T-cell (primary cell): ENCODE measurements at places on chromosomes 6 and 20. TPM values are rescaled to one million over a fixed set of nuclear protein-coding genes. Genes with fewer than 3 reads are reported as not detected.

DNA sequence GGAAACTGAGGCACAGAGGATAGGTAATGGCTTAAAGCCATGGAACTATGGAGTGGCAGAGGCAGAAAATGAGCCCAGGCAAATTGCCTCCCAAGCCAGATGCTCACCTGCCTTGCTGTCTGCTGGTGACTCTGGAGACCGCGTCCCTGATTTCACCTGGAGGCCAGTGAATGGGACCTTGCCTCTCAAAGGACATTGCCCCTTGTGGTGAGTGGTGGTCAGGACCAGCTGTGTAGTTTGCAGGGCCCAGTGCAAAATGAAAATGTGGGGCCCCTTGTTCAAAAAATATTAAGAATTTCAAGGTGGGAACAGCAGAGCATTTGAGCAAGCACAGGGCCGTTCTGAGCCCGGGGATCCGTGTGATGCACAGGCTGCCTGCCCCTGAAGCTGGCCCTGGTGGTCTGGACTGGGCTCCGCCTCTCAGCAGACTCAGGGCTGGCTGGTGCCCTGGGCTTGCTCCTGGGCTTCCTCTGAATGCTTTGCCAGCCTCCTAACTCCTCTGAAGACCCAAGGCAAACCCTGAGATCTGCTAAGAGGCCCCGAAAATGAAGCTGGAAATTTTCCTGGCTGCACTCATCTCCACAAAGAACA lies 19.8 kb upstream of the KCNG1 start:
- H3K4me1 ChIP-seq, result no peaks in the 10 kb centered on the region

- peak overlapping the region; percentile 5 for H3K27ac ChIP-seq
- H3K4me1 ChIP-seq, result no peaks in the 10 kb centered on the region
- H3K27me3 ChIP-seq, result no peaks in the 10 kb centered on the region
Observed at GRCh38 chr6:31681135-31681671, 336 bp upstream of the LY6G5C start.

The SPTLC3 gene
- total RNA-seq, result 0.56 TPM

- H3K4me1 ChIP-seq, result peaks cover 61% of the 10 kb centered on the region
- peaks cover 7% of the 10 kb centered on the region for H3K36me3 ChIP-seq
- no peaks in the 10 kb centered on the region for H3K27me3 ChIP-seq
- H3K4me3 ChIP-seq, result no peak overlapping the region
- no peak for DNase-seq
Observed at GRCh38 chr20:2108987-2109386, 7.4 kb downstream of the STK35 start.

DNA sequence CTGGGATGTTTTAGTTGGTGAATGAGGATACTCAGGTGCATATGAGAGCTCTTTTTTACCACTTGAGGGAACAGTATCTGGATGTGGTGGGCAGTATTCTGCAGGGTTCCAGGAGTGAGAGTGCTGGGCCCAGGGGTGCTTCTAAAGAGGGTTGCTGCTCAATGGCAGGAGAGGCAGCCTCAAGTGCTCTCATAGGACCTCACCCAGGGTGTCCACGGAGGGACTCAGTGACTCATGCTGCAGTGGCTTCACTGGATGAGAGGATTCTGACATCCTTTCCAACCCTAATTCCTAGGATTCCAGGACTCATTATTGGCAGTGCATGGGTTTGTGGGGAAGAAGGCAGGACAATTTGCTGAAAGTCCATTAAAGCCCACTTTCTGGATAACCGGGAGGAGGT lies 176.6 kb upstream of the FERMT1 start:
- H3K27me3 ChIP-seq, result no peaks in the 10 kb centered on the region
- H3K36me3 ChIP-seq, result no peaks in the 10 kb centered on the region
- no peak overlapping the region for H3K27ac ChIP-seq
- H3K4me3 ChIP-seq, result no peak overlapping the region
- DNase-seq, result no peak

The TRIM26 gene
- 57.4 TPM for total RNA-seq

- no peak overlapping the region for H3K27ac ChIP-seq
- H3K36me3 ChIP-seq, result peaks cover 14% of the 10 kb centered on the region
- H3K4me1 ChIP-seq, result no peaks in the 10 kb centered on the region
Observed at GRCh38 chr6:158591134-158591809, 31.4 kb downstream of the TMEM181 start.

GRCh38 chr20:49965781-49966305 lies 16.9 kb upstream of the SNAI1 start:
- H3K4me1 ChIP-seq, result no peaks in the 10 kb centered on the region
- no peaks in the 10 kb centered on the region for H3K27me3 ChIP-seq
- no peaks in the 10 kb centered on the region for H3K36me3 ChIP-seq
- DNase-seq, result no peak
- H3K4me3 ChIP-seq, result no peak overlapping the region

GRCh38 chr6:10395704-10396546 lies 18.9 kb downstream of the TFAP2A start:
- no peaks in the 10 kb centered on the region for H3K36me3 ChIP-seq
- no peak for DNase-seq
- H3K4me1 ChIP-seq, result no peaks in the 10 kb centered on the region
- H3K27me3 ChIP-seq, result peaks cover 40% of the 10 kb centered on the region
- no peak overlapping the region for H3K4me3 ChIP-seq
- no peak overlapping the region for H3K27ac ChIP-seq

- peak overlapping the region; percentile 96 for H3K4me3 ChIP-seq
- H3K36me3 ChIP-seq, result peaks cover 18% of the 10 kb centered on the region
- H3K27ac ChIP-seq, result no peak overlapping the region
- no peak for DNase-seq
Observed at GRCh38 chr6:28251661-28252008, 434 bp downstream of the ZKSCAN4 start.

The ADGRF5 gene
- total RNA-seq, result 0.07 TPM

DNA sequence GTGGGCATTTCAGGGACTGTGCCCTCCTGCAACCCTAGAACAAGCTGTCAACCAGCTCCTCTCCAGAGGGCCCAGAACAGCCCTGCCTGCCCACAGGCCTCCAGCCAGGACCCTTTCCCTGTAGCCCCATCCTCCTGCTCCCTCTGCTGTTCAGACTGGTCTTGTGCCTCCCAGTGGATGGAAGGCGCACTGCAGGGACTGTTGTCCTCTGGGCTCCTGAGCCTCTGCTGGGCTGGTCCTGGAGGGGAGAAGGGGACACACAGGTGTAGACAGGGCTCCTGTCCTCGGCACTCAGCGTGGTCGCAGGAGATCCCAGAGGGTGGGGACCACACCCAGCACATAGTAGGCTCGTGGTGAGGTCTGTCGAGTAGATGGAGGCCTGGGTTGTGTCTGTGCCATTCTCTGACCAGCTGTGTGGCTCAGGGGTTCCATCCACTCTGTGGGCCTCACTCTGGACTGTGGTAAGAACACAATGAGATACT lies 11.5 kb downstream of the ITPR3 start:
- no peaks in the 10 kb centered on the region for H3K27me3 ChIP-seq
- no peak overlapping the region for H3K4me3 ChIP-seq
- peak; percentile 58 for DNase-seq
- H3K4me1 ChIP-seq, result peaks cover 66% of the 10 kb centered on the region
- peaks cover 8% of the 10 kb centered on the region for H3K36me3 ChIP-seq

The SCAF8 gene
- 53.1 TPM for total RNA-seq

The MEP1A gene
- total RNA-seq, result not detected

The SLC26A8 gene
- not detected for total RNA-seq

DNA sequence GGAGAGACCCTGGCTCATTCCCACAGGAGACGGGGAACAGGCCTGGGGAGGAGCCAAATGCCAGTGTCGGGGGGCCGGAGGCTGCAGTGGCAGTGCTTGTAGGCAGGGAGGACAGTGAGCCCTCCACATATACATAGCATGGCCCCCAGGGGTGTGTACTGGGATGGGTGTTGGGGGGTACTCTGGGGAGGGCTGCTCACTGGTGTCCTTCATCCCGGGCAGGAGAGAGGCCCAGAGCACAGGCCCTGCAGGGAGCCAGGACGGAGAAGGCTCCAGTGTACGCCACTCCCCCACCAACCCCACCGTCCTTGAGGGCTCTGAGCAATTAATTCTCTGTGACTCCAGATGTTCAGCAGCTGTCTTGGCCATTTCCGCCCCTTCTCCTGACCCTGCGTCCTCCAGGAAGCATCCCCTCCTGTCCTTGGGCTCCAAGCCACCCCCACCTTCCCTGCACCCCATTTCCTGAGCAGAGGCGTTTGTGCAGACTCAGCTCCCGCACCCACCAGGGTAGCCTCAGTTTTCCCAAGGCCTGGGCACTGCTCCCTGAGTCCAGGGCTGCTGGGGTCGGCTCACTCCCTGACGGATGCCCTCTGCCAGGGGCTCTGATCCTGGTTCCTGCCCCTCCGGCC lies 3.4 kb upstream of the ABHD16B start:
- H3K27ac ChIP-seq, result no peak overlapping the region
- no peaks in the 10 kb centered on the region for H3K27me3 ChIP-seq
- no peak overlapping the region for H3K4me3 ChIP-seq
- peaks cover 7% of the 10 kb centered on the region for H3K36me3 ChIP-seq
- H3K4me1 ChIP-seq, result peaks cover 42% of the 10 kb centered on the region

The CLIC1 gene
- 100 TPM for total RNA-seq

The C6orf15 gene
- total RNA-seq, result not detected

- no peaks in the 10 kb centered on the region for H3K4me1 ChIP-seq
- no peak overlapping the region for H3K4me3 ChIP-seq
- H3K27me3 ChIP-seq, result no peaks in the 10 kb centered on the region
- no peak overlapping the region for H3K27ac ChIP-seq
Observed at GRCh38 chr20:16299897-16300296, 273.4 kb downstream of the KIF16B start.

DNA sequence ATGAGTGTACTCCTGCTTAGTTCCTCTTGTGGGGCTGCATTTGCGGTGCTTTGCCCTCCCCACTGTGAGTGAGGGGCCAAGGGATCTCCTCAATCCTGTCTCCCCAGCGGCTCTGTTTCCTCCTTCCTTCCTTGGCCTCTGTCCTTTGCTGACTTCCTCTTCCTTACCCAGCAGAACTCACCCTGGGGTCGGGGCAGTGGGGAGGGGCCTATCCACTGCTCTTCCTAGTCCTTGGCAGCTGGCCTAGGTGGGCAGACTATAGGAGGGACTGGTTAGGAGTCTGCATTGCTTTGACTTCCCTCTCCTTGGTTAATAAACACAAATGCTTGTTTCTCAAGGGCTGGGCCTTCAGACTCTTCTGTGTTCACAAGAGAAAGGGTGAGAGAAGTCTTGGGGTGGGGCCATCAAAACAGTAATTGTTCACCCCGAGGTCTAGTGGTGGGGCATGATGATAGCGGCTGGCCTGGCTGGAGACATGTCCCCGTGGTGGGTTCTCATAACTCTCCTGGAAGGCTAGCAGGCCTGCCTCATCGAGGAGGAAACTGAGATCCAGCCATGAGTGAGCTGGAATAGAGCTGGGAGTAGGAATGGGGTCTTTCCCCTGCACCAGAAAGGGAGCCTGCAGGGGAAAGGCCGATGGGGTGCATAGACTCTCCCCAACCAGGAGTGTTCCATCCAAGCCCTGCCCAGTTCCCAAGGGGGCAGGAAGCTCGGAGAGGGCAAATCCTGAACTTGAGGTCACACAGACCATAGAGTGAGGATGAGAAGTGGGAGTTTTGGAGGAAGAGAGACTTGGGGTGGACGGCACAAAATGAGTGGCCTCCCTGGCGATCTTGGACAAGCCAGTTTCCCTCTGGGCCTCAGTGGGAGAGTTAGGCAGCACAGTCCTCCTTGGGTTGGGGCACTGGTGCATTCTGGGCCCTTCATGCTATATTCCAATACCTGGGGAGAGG lies 12.7 kb downstream of the FAM110A start:
- peaks cover 22% of the 10 kb centered on the region for H3K4me1 ChIP-seq
- H3K27me3 ChIP-seq, result peaks cover 3% of the 10 kb centered on the region
- peak overlapping the region; percentile 65 for H3K27ac ChIP-seq
- H3K36me3 ChIP-seq, result no peaks in the 10 kb centered on the region
- H3K4me3 ChIP-seq, result peak overlapping the region; percentile 78

- H3K4me3 ChIP-seq, result no peak overlapping the region
- peaks cover 3% of the 10 kb centered on the region for H3K4me1 ChIP-seq
Observed at GRCh38 chr6:42551217-42551616, 12.6 kb upstream of the UBR2 start.

- H3K27ac ChIP-seq, result no peak overlapping the region
- no peak for DNase-seq
- no peaks in the 10 kb centered on the region for H3K4me1 ChIP-seq
- no peaks in the 10 kb centered on the region for H3K27me3 ChIP-seq
- H3K4me3 ChIP-seq, result no peak overlapping the region
- no peaks in the 10 kb centered on the region for H3K36me3 ChIP-seq
Observed at GRCh38 chr6:108453601-108454185, 107.0 kb upstream of the FOXO3 start.

GRCh38 chr20:24095756-24096155 lies 107.2 kb upstream of the GGTLC1 start:
- H3K27me3 ChIP-seq, result peaks cover 4% of the 10 kb centered on the region
- no peaks in the 10 kb centered on the region for H3K36me3 ChIP-seq
- no peaks in the 10 kb centered on the region for H3K4me1 ChIP-seq
- H3K27ac ChIP-seq, result no peak overlapping the region
- no peak for DNase-seq

DNA sequence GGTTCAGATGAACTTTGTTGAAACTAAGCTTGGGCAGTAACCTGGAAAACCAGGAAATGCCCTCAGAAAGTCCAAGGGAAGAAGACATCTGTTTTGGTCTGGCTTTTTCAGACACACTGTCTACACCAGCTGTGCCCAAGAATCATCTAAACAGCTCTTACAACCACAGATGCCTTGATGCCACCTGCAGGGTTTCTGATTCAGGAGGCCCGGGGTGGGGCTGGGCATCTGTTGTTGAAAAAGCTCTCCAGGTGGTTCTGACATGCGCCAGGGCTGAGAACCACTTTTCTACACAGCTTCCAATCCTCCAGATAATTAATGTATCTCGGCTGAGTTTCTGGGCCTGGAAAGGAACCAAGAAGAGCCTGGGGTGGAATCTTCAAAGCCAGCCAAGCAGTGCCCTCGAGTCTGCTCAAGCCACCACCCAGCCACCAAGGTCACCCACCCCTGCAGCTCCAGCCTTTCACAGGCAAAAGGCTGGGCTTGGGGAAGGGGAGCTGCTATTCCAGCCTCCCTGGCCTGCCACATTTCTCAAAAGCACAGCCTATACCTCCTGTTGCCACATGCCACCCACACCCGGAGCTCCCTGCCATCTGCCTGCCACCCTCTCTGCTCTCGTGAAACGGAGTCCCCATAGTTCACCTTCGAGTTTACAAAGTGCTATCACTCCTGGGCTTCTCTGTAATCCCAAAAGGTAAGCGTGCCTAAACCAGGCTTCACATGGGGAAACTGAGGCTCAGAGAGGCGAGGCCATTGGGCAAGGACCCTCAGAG lies 9.4 kb downstream of the MDGA1 start:
- H3K4me1 ChIP-seq, result no peaks in the 10 kb centered on the region
- peaks cover 2% of the 10 kb centered on the region for H3K27me3 ChIP-seq

GRCh38 chr20:33653218-33653899 lies 8.8 kb upstream of the C20orf144 start:
- H3K36me3 ChIP-seq, result peaks cover 3% of the 10 kb centered on the region
- peaks cover 8% of the 10 kb centered on the region for H3K27me3 ChIP-seq
- no peak overlapping the region for H3K27ac ChIP-seq
- H3K4me1 ChIP-seq, result no peaks in the 10 kb centered on the region
- no peak for DNase-seq

The LRFN2 gene
- total RNA-seq, result 0.25 TPM

GRCh38 chr6:126805861-126806260 lies 312.6 kb upstream of the RSPO3 start:
- H3K27ac ChIP-seq, result no peak overlapping the region
- H3K4me3 ChIP-seq, result no peak overlapping the region
- no peaks in the 10 kb centered on the region for H3K27me3 ChIP-seq
- H3K36me3 ChIP-seq, result no peaks in the 10 kb centered on the region

The AK9 gene
- total RNA-seq, result 12.6 TPM

GRCh38 chr6:135251498-135252441 lies 70.7 kb downstream of the MYB start:
- no peaks in the 10 kb centered on the region for H3K4me1 ChIP-seq
- no peak overlapping the region for H3K27ac ChIP-seq
- no peaks in the 10 kb centered on the region for H3K27me3 ChIP-seq
- H3K36me3 ChIP-seq, result no peaks in the 10 kb centered on the region
- H3K4me3 ChIP-seq, result no peak overlapping the region
- DNase-seq, result no peak
